ENCODE measurements at places on chromosomes 3 and 15. TPM values are rescaled to one million over a fixed set of nuclear protein-coding genes. Genes with fewer than 3 reads are reported as not detected.
A peak's percentile ranks its signal among the peaks of the same experiment; 100 is the strongest.

Gene MUC4
- not detected for total RNA-seq

Gene NDN
- 27.8 TPM for total RNA-seq

Gene UPK1B
- not detected for total RNA-seq

Gene CD47
- 44.8 TPM for total RNA-seq

- DNase-seq = no peak
Observed at GRCh38 chr15:64549860-64550259, 89.5 kb downstream of the ZNF609 start.

GRCh38 chr3:50414616-50415015 is 55.3 kb upstream of the TMEM115 start:
- DNase-seq = no peak

- DNase-seq = no peak
Observed at GRCh38 chr15:48811325-48811958, 573 bp upstream of the CEP152 start.

GRCh38 chr15:69593981-69594966 is 141.7 kb downstream of the RPLP1 start:
- DNase-seq = no peak

GRCh38 chr15:31799319-31799714 is 231.0 kb upstream of the CHRNA7 start:
- DNase-seq = no peak

- DNase-seq = no peak
Observed at GRCh38 chr3:34073961-34074360, 275.5 kb downstream of the PDCD6IP start.

DNA sequence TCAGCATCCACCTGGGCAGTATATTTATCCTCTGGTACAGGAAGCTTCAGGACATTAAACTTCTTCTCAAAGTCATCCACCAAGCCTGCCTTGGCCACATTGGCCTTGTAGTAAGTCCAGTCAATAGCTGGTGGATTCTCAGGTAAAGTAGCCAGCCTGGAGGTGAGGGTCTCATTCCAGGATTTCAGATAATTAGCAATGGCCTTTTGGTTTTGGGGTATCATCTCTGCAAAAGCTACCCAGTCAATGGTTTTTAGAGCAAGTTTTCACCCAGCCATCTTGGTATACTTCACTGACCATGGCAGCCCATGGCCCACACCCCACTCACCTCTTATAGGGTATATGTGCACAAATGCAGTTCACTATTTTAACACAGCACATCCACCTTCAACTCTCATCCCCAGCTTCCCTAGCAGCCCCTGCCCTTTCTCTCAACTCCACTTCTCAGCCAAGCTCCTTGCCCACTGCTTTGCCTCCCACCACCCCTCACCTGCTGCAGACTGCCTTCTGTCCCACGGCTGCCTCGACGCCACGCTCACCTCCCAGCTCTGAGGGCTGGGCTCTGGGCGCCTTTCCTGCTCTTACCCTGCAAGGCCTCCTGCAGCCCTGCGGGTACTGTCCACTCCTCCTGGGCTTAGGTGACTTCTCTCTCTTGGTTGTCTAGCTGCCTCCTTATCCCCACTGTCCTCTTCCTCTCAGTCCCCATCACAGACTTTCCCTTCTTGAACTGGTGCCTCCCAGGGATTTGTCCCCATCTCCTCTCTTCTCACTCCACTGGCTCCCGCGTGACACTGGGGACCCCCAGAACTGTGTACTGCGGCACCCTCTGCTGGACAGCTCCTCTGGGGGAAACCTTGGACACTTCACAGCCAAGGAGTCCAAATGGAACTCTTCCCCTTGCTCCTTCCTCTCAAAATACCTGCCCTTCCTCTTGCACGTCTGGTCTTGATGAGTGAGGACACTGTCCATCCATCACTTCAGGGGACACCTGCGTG is 1.7 kb upstream of the TGM5 start:
- DNase-seq = peak; percentile 83

- no peak for DNase-seq
Observed at GRCh38 chr3:152037953-152038352, 164.5 kb downstream of the SUCNR1 start.

GRCh38 chr3:107927361-107928083 is 163.3 kb downstream of the CD47 start:
- DNase-seq = peak; percentile 88
